NCI-H1417 treated with DMSO at 0.1 percent for 48 hours (cell line): ENCODE measurements at places on chromosomes 11 and 22.

- no peak for DNase-seq
Observed at GRCh38 chr11:2806351-2807024, 79.1 kb downstream of the CDKN1C start.

DNA sequence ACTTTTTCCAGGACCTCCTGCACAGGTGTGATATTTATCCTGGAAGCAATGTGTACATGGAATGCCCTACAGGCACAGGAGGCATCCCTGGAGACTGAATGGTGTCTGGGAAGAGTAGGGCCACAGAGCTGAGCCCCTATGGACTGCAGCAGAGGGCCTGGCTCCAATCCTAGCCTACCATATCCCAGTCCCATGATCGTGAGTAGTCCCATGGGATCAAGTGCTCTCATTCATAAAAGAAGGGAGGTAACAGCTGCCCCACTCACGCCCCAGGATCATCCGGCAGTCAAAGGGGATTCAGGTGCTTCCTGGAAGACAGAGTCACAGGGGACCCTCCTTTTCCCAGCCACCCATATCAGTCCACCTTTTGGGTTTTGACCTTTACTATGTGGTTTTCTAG lies 24.0 kb downstream of the ANKK1 start:
- no peak for DNase-seq

GRCh38 chr22:23786261-23786710 lies 480 bp upstream of the SMARCB1 start:
- DNase-seq, result no peak

GRCh38 chr22:24695060-24695459 lies 79.5 kb downstream of the PIWIL3 start:
- DNase-seq, result no peak
